ENCODE measurements at places on chromosomes 2 and 18.
A peak's percentile ranks its signal among the peaks of the same experiment; 100 is the strongest.

- DNase-seq: no peak
Observed at GRCh38 chr2:121088251-121089165, 196.5 kb downstream of the TFCP2L1 start.

GRCh38 chr18:23662309-23663263, at the start of gene ANKRD29:
Gene ANKRD29 (minus strand): TSS chr18:23662911. CDS start chr18:23662730, 181 bp downstream.
- DNase-seq: no peak

DNA sequence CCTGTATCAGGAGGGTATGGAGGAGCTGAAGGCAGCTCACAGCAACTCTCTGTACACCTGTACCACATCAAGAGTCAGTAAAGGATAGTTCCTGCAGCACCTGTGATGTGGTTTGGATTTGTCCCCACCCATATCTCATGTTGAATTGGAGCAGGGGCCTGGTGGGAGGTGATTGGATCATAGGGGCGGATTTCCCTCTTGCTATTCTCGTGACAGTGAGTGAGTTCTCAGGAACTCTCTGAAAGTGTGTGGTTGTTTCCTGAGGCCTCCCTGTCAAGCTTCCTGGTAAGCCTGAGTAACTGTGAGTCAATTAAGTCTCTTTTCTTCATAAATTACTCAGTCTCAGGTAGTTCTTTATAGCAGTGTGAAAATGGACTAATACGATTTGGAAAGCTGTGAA, 28.9 kb downstream of the OSBPL1A start:
- DNase-seq: no peak

DNA sequence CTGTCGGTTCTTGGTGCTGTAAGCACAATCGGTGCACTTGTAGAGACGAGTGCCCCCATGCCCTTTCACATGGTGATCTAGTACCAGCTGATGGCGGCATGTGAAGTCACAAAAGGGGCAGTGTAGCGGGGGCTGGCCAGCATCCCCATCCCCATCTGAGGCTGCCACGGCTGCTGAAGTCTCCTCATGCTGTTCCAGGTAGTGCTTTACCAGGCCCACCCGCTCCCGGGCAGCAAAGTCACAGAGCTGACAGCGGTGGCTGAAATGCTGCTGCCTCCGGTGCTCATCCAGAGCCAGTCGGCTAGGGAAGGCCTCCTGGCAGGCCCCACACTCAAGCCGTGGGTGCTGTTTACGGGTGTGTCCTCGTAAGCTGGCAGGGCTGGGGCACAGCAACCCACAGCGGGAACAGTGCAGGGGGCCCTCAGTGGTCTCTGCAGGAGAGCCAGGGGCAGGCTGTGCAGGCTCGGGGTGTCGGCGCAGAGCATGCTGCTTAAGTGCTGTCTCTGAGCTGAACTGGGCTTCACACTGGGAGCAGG, 17.2 kb downstream of the ZNF142 start:
- DNase-seq: no peak

DNA sequence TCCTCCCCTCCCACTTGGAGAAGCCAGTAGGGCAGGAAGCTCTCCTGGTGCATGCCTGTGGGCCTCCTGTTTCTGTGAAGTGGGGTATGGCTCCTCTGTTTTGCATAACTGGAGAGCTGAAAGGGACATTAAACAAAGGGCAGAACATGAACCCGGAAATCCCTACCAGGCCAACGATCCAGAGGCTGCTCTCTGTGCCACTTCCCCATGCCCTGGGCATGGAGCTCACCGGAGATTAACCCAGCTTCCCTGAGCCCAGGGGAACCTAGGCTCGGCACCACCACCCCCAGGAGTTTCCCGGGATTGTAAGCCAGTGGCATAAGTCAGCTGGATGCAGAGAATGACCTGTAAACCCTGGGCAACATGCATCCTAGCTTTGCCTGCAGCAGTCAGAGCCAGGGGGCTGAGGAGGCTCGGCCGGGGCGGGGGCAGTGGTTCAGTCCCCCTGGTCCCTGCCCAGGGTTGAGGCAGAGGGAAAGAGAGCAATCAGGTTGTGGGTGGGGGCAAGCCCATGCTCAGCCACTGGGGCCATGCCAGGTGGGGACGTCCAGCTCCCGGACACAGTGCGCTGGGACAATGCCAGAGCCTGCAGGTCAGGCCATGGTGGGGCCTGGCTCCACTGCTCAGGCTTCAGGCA, 49.5 kb downstream of the TIMM21 start:
- DNase-seq: no peak

GRCh38 chr2:160332318-160332717, 132.2 kb upstream of the ITGB6 start:
- peak; percentile 9 for DNase-seq

DNA sequence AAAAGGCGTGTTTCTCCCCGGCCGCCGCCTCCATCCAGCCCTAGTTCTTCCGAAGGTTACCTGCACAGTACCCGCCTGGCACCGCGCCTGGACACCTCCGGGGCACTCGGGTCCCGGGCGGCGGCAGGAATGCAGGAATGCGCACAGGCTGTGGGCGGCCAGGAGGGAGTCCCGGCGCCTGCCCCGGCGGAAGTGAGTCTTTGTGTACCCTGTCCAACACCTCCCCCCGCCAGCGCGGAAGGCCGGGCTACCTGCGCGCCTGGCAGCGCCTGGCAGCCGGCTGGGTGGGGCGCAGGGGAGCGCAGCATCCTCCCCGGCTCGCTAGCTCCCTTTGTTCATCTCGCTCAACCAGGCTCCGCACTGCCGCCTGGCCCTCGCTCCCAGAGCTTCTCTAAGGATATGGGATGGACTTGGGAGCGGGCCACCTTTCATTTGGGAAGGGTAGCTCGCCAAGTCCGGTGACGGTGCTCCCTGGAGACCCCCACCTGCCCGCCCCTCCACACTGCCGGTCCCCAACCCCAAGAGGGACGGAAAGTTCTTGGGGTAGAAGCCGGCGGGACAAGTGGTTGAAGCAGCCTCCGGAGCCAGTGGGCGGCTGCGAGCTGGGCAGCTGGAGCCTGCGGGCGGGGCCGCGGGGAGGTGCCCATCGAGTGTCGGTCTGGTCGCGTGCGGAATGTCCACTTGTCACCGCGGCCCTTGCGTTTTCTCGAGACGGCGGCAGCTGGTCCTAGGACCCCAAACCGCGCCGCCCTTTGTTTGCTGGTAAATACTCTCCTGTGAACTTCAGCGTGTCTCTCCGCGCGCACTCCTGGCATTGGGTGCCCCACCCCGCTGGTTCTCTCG, 1.2 kb upstream of the ST6GAL2 start:
- no peak for DNase-seq

DNA sequence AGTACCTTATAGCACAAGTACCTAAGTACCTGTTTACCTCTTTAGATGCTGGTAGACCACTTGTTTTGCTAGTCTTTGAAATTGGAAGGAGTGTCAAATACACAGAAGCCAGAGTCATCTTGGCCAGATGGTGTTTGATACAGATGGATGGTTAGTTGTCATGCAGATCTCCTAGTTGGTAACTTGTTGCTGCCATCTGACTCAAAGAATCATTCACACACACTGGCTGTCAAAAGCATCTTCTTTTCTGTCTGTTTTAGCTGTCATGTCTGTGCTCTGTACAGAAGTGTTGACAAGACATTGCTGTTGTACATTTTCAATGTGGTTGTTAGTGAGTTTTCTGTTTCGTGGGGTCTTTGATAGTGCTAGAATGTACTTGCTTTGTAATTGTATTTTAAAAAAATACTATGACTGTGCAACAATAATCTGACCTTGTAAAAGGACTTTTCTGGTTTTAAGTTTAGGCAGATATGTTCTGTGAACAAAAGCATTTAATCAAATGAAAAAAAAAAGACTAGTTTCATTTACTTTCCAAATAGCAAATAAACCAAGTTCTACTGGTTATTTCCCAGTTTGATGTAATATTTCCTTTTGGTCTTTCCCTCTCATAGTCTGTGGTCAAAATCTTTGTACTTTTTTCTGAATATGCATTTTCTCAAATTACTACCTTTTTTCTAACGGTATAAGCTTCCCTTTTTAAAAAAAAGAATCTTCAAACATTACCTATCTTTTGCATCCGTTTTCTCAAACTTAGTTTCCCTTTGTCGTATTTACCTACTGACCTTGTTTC, 39.9 kb downstream of the TANK start:
- DNase-seq: no peak

- DNase-seq: no peak
Observed at GRCh38 chr2:230930928-230931555, 6.0 kb upstream of the GPR55 start.

All from RKO (cell line).